ENCODE measurements at places on chromosomes 11 and 22.

GRCh38 chr11:119626871-119627270, 102.1 kb downstream of the NECTIN1 start:
- DNase-seq: no peak

DNA sequence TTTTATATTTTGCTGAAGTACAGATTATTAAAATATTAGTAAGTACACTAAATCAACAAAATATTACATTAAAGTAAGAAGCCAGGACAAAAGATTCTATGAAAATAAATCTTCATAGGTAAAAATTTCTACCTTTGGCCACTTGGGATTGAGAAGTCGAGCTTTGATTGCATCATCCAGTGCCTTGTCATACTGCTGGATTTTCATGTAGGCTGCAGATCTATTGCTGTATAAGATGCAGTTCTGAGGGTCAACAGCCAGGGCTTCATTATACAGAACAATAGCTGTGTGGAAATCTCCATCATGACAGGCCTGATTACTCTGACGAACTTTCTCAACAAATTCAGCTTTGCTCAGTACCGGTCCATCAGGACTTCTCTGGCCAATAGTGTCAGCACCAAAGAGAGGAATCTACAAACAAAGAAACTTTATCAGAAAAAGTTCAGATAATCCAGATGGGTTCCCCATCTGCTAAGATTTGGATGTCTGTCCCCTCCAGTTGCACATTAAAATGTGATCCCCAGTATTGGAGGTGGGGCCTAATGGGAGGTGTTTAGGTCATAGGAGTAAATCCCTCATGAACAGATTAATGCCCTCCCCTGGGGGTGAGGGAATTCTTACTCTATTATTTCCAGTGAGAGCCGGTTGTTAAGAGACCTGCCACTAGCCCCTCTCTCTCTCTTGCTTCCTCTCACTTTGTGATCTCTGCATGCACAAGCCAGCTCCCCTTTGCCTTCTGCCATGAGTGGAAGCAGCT, 50.0 kb downstream of the TTC28 start:
- no peak for DNase-seq

DNA sequence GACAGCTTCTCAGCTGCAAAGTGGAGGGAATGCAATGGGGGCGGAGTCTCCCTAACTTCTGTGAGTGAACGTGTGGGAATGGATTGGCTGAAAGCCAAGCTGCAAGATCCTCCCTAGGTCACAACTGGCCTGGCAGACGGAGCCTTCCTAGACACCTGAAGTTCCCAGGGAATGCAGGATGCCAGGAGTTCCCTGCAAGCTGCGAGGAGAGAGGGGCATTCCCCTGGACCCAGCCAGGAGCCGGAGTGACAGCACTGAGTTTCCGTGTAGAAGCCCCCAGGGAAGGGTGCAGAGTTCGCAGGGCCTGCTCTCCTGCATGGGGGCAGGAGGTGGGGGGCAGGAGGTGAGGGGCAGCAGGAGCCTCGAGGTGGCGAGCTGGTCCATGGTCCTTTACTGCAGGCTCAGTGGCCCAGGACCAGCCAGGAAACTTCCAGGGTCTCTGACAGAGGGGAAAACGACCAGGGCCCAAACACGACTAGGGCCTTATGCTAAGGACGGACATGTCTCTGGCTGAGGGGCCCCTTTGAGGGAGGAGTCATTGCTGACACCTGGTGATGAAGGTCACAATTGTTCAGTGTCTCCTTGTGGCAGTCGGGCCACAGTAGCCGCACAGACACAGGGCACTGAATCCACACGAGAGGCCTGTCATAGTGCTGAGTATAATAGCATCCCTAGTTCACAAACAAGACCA, 141.4 kb downstream of the FBXO7 start:
- no peak for DNase-seq

- no peak for DNase-seq
Observed at GRCh38 chr11:117980280-117980679, 5.9 kb upstream of the IL10RA start.

DNA sequence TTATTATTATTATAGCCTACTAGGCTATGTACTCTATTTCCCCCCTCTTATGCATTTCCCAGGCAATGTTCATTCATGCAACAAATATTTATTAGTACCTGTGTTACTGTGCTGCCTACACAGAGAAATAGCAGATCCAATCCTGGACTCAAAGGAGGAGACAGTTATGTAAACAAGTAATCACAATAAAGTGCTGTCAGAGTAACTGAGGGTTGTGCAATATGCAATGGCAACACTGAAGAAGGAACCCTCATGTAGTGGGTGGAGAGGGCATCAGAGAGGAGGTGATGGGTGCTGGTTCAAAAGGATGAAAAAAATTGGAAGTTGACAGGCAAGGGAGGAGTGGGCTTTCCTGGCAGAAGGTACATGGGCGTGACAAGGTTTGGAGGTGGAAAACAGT, 886 bp upstream of the P4HA3 start:
- DNase-seq: no peak

DNA sequence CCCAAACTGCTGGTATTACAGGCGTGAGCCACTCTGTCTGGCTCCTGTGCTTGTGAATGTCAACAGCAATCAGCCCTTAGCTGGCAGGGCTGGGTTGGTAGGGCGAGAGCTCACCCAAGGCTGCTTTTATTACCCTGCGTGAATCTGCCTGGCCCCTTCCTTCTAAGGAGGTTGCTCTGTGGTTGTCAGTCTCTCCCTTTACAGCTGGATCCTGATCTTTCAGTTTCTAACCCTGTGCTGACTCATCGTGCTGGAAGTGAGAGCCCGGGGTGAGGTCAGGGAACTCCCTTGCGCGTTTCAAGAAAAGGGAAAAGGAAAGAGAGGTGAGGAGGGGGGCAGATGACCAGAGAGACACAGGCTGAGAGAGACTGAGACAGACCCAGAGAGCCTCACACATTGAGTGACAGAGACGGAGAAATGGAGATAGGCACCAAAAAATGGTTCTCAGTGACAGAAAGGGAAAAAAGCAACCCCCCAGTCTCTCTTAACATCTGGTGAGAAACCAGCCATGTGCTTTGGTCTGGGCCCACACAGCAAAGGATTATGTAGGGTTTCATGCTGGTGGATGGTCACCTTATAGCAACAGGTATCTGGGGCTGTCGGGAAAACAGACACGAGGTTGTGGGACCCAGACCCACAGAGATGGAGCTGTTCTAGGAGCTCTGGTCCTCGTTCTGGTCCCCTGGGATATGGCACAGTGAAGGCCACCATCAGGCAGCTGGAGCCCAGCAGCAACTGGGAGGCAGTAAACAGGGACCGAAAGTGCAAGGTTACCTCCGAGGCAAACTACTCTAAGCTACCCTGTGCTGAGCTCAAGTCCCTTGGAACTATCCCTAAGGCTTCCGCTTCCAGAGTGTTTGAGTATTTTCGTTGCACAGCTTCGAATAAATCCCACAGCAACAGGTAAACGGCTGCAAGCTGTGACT, 2.5 kb downstream of the TCN2 start:
- peak; percentile 77 for DNase-seq

- no peak for DNase-seq
Observed at GRCh38 chr11:120017582-120018150, 120.2 kb downstream of the TRIM29 start.

DNA sequence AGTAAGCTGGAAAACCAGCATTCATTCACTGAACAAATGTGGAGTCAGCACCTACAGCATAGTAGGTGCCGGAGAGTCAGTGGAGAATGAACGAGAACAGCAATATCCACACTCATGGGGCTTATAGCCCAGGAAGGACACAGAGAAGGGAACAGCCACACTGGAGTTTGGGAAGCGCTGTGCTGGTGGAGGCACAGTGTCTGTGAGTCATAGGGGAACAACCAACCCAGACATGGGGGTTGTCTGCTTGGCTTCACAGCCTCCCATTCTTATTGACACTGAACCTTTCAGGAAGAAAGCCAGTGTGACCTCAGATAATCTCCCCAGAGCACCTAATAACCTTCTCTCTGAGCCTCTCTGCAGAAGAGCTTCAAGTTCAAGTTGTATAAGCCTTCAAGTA, 56.6 kb upstream of the UBASH3B start:
- DNase-seq: no peak

- DNase-seq: no peak
Observed at GRCh38 chr11:72751116-72752087, 806 bp downstream of the ARAP1 start.

DNA sequence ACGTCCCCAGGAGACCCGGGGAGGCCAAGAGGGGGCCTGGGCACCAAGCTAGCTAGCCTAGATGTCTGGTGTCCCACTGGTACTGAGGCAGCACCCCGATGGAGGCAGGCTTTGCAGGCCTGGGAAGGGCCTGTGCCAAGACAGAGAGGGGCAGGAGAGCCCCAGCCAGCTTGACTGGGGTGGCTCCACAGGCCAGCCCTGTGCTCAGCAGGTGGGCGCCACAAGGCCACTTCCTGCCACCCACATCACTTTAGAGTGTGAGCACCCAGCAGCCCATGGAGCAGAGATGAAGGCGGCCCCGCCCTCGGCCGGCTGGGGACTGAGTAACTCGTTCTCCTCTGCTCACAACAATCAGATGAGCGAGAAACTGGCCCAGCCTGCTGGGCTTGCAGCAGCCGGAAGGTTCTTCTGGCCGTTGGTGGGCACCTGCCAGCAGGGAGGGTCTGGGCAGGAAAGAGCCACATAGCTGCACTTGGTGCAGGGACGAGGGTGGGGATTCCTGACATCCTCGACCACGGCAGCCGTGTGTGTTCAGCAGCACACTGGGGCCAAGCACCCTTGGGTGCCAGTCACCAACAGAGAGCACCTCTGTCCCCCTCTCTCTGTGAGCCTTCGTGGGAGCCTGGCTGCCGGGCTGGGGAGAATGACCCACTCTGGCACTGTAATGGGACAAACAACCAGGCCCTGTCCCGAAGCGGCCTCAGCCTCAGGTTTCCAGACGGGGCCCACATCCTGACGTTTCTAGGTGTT, 7.6 kb downstream of the OSBPL5 start:
- DNase-seq: no peak

DNA sequence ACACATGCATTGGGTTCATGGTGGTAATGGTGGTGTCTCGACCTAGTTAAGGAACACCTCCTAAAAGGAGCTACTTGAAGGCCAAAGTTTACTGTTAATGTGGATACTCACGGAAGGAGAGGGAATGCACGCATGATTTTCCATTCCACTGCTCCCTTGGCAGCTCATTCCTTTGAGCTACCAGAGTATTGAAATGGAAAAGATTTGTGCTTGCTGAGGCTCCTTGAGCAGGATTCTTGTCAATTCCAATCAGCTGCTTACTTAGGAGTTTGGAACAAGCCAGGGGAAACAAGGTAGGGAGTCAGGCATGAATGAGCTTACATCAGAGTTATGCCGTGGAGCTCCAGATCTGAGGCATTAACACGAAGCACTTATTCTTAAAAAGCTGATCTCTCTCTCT, 108.8 kb downstream of the GRIA4 start:
- no peak for DNase-seq

DNA sequence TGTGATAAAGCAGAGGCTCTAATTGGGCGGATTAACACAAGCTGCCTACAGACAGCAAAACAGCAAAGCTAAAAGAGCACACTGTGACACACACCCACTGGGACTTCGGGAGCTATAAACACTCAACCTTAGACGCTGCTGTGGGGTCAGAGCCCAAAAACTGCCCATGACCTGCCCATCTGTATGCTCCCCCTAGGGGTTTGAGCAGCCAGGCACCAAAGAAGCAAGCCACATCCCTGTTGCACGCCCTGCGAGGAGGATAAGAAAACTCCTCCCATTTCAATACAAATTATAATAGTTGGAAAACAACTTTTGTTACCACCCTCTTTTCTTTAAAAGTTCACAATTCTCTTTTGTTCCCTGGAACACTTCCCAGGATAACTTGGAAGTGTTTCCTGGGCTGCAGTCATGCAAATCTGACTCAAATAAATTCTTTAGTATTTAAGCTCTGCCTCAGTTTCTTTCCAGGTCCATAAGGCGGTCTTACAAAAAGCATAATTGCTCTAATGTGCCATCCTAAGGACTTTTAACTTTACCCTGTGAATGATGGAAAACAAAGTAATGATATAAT, 86.4 kb downstream of the DLG2 start:
- no peak for DNase-seq

DNA sequence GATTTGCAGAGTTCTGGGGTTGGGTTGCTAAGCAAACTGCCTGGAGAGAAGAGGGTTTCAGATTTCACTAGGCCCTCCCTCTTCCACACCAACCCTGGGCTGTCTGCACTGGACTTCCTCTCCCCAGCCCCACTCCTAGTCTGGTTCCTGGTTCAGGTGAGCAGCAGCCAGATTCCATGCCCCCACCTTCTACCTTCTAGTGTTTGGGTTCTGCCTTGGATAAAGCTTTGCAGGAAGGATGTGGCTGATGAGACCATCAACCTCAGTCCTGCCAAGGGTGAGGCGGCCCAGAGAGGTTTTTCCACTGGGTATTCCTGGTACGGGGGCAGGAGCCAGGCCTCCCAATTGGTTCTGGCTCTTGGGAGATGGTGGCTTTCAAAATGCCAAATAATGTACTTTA, 68.3 kb downstream of the BCR start:
- DNase-seq: no peak

GRCh38 chr11:19814421-19814820, 101.8 kb downstream of the NAV2 start:
- DNase-seq: no peak

DNA sequence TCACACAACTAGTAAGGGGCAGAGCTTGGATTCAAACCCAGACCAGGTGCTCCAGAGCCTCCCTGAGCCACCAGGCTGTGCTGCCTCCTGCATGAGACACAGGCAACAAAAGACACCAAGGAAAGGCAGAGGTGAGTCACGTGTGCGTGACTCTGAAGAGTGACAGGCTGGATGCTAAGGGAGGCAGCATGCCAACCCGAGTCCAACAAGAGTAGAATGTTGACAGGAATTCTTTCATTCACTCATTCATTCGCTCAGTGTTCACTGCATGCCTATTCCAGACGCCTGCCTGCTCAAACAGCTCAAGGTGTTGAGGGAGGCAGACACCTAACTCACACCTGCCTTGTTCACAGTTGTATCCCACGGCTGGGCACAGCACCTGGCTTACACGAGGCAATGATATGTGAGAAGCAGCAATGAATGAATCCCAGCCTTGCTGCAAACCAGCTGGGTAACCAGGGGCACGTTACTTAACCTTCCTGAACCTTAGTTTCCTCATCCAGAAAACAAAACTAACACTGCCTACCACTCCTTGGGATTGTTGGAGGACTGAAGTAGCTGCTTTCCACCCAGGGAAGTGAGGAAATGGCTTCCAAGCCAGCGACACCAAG, 73.8 kb upstream of the ARFGAP3 start:
- DNase-seq: no peak
